ENCODE measurements at places on chromosomes 1 and 21. TPM values are rescaled to one million over a fixed set of nuclear protein-coding genes. Genes with fewer than 3 reads are reported as not detected.

TEDDM1 gene
- not detected for total RNA-seq

LRRC38 gene
- not detected for total RNA-seq

TMED5 gene
- 95.3 TPM for total RNA-seq

FNDC5 gene
- total RNA-seq, result 0.96 TPM

FAM163A gene
- not detected for total RNA-seq

REN gene
- total RNA-seq, result not detected

Measured in astrocyte (in vitro differentiated cells and primary cell).